Sigmoid colon (tissue), 7 donors: ENCODE measurements at places on chromosomes 5 and 9. TPM values are rescaled to one million over a fixed set of nuclear protein-coding genes. Genes with fewer than 3 reads are reported as not detected.

Gene ORM2
- polyA plus RNA-seq, result not detected

Gene NEUROG1
- polyA plus RNA-seq, result not detected

Gene RANBP3L
- 0.28 TPM for polyA plus RNA-seq

Gene IFNE
- not detected for polyA plus RNA-seq

Gene GZMA
- polyA plus RNA-seq, result 15.0 TPM

Gene LRRC19
- 25.9 TPM for polyA plus RNA-seq

Gene PALM2AKAP2
- polyA plus RNA-seq, result not detected

Gene TTF1
- 6.6 TPM for polyA plus RNA-seq

DNA sequence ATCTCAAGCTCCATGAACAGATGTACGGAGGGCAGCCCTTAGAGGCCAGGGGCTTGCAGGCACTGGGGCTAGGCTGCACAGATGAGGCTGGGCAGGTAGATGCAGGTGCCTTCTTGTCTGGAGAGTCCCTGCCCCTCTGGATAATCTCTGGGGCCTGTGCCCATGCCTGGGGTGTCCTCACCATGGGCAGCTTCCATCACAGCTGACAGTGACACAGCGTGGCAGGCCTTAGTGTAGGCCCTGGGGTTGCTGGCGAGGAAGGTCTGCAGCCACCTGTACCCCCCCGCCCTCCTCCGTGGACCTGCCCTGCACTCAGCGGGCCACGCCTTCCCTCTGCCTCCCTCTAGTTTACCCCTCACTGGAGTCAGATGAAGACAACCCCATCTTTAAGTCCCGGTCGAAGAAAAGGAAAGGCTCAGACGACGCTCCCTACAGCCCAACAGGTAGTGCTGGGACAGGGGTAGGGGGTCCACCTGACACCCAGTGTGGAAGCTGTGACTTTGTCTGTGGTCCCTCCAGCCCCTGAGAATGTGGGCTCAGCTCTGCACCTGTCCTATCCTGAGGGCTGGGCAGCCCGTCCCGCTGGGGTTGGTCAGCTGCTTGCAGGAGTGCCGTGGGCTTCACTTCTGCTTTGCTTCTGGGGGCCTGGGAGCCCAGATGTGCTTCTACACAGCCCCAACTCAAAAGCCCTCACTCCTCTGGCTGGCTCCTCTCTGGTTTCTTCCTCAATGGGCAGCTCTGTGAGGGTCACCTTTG, 98.4 kb downstream of the PHF2 start:
- peaks cover 14% of the 10 kb centered on the region for H3K36me3 ChIP-seq
- no peaks in the 10 kb centered on the region for H3K27me3 ChIP-seq
- H3K4me3 ChIP-seq, result no peak overlapping the region
- H3K27ac ChIP-seq, result no peak overlapping the region

DNA sequence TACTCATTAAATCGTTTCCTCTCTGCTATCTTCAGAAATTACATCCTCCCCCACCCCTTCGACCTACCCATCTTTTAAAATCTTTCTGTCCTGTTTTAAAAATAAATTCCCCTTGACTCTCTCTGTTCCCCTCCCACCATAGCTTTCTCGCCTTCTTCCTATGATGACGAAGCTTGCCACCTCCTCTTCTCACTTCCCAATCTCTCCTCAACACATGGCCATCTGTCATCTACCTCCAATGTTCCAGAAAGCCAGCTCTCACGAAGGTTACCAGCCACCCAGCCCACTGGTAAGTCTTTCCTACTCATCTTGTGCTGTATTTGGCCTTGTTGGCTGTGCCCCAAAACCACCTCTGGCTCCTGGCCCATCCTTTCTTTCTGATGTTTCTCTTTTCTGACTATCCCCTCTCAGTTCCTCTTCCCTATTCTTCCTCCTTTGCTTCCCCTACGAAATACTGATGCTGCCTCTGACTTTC, 346.3 kb downstream of the ENC1 start:
- H3K27me3 ChIP-seq, result no peaks in the 10 kb centered on the region
- no peaks in the 10 kb centered on the region for H3K36me3 ChIP-seq
- H3K27ac ChIP-seq, result no peak overlapping the region
- no peak for DNase-seq
- peaks cover 38% of the 10 kb centered on the region for H3K4me1 ChIP-seq
- no peak overlapping the region for H3K4me3 ChIP-seq

GRCh38 chr9:79164406-79164805, 407.4 kb upstream of the TLE4 start:
- H3K36me3 ChIP-seq, result no peaks in the 10 kb centered on the region
- H3K4me3 ChIP-seq, result no peak overlapping the region
- no peak for DNase-seq
- no peaks in the 10 kb centered on the region for H3K27me3 ChIP-seq

DNA sequence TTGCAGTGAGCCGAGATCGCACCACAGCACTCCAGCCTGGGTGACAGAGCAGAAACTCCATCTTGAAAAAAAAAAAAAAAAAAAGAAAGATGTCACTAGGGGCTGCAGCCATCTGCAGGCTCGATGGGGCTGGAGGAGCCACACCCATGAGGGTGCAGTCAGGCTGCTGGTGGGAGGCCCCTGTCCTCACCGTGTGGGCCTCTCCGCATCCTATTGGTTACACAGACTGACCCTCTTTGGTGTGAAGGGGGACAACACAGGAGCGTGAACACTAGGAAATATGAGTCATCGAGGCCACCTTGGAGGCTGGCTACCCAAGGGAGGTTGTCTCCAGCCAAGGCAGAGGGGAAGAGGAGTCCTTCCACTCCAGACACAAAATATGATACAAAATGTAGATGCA, 14.0 kb upstream of the FAM193B start:
- no peak for DNase-seq
- H3K4me1 ChIP-seq, result no peaks in the 10 kb centered on the region
- no peaks in the 10 kb centered on the region for H3K36me3 ChIP-seq
- no peak overlapping the region for H3K4me3 ChIP-seq
- no peaks in the 10 kb centered on the region for H3K27me3 ChIP-seq
- H3K27ac ChIP-seq, result no peak overlapping the region

DNA sequence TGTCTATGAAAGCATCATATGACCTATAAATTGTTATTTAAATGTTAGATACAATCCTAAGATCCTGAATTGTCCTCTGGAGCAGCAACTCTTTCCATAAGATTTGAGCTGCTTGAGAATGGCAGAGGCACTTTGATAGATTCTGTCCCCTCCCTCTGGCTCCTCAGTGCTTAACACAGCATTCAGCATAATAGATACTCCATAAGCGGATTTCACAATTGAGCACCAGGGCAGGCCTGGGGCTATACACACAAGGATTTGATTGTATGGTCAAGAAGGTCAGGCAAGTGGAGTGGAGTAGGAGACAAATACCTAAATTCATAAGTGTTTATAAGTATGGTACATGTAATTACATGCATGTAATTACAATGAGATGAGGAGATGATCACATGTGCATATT, 96.3 kb downstream of the FOXD1 start:
- no peak for DNase-seq
- H3K27ac ChIP-seq, result no peak overlapping the region
- no peaks in the 10 kb centered on the region for H3K36me3 ChIP-seq
- H3K27me3 ChIP-seq, result no peaks in the 10 kb centered on the region
- H3K4me1 ChIP-seq, result no peaks in the 10 kb centered on the region
- no peak overlapping the region for H3K4me3 ChIP-seq

- H3K4me1 ChIP-seq, result no peaks in the 10 kb centered on the region
- DNase-seq, result no peak
- no peak overlapping the region for H3K4me3 ChIP-seq
Measured at GRCh38 chr9:24900179-24900578, 354.5 kb upstream of the IZUMO3 start.

DNA sequence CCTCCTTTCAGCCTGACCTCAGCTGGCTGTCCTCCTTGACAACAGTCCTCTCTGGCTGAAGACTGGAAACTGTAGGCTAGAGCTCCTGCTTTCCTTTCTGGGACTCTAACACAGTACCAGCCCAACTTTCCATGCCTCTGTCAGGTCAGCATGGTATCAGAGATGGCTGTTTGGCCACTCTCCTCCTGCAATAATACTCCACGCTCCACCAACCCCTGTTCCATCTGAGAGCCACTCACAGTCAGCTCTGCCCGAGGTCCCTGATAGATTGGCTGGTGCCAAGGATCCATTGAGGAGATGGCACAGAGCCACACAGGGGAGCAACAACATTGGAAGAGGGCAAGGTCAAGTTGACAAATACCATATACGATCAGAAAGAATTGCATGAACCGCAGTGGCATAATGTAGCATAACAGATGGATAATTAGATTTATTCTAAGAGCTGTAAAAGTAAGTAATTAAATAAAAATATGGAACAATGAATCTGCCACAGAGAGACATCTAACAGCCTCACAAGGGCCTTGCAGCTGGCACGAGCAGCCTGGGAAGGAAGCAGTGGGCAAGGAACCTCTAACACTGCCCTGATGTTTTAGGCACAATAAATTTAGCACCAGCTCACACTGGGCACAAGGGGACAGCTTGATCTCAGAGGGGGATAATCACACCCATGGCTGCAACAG, 94.3 kb upstream of the LRRTM2 start:
- no peak for DNase-seq
- H3K36me3 ChIP-seq, result no peaks in the 10 kb centered on the region
- no peak overlapping the region for H3K4me3 ChIP-seq
- H3K27me3 ChIP-seq, result no peaks in the 10 kb centered on the region

DNA sequence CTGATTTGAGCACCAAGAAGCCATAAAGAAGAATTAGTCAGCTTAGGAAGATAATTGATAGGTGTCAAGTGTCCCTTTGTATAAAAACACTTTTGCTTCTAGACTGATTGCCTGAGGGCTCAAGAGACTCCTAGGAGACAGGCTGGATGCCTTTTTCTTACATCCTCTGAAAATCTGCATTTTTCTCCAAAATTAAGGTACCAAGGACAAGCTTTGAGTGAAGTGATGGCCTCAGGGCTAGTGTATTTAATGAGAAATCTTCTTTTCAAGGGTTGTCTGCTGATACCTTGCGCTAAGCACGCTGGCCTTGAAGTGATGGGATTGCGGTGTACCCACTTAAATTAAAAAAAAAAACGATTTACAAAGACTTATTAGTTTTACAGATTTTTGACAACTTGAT, 304.0 kb downstream of the TLR4 start:
- H3K27ac ChIP-seq, result no peak overlapping the region
- DNase-seq, result no peak
- H3K4me3 ChIP-seq, result no peak overlapping the region

GRCh38 chr5:56294354-56294753, 61.2 kb upstream of the ANKRD55 start:
- no peak overlapping the region for H3K4me3 ChIP-seq
- DNase-seq, result no peak
- no peaks in the 10 kb centered on the region for H3K36me3 ChIP-seq
- H3K27me3 ChIP-seq, result no peaks in the 10 kb centered on the region
- no peaks in the 10 kb centered on the region for H3K4me1 ChIP-seq
- H3K27ac ChIP-seq, result no peak overlapping the region

DNA sequence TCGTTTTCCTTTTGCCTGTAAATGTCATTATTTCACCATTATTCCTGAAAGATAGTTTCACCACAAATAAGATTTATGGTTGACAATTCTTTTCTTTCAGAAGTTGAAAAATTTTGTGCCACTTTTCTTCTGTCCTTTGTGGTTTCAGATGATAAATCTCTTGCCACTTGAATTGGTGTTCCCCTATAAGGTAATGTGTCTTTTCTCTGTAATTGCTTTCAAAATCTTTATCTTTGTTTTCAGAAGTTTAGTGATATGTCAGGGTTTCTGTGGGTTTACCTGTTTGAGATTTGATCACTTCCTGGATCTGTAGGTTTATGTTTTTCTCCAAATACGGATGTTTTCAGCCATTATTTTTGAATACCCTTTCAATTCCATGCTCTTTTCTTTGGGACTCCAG, 14.6 kb downstream of the RASA1 start:
- no peak overlapping the region for H3K4me3 ChIP-seq
- H3K4me1 ChIP-seq, result no peaks in the 10 kb centered on the region
- no peaks in the 10 kb centered on the region for H3K27me3 ChIP-seq
- H3K36me3 ChIP-seq, result no peaks in the 10 kb centered on the region
- H3K27ac ChIP-seq, result no peak overlapping the region

GRCh38 chr5:57004800-57005199, 52.9 kb upstream of the MIER3 start:
- no peak overlapping the region for H3K27ac ChIP-seq
- no peak overlapping the region for H3K4me3 ChIP-seq
- H3K4me1 ChIP-seq, result no peaks in the 10 kb centered on the region
- H3K36me3 ChIP-seq, result no peaks in the 10 kb centered on the region

DNA sequence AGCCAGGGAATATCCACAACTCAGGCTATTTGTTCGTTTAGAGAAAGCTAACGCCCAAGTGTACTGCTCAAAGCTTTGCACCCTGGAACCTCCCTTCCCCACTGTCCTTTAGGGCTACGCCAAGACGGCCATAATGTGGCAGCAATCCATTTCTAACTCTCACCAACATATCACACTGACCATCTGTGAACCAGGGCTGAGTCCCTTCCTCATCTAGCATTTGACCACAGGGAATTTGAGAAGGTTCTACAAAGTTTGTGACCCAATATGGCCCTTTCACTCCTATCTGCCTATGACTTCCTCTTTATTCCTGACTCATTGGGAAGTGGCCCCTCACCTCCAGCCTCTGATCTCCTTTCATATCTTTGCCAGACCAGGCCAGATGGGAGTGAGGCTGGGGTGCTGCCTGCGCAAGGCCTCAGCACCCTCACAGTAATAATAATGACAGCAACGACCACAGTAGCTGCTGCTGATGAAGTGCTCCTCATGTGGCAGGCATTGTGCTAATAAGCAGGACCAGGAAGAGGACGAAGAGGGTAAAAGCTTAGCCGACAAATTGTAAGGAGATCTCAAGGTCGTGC, 9.3 kb upstream of the ARAP3 start:
- H3K27me3 ChIP-seq, result peaks cover 7% of the 10 kb centered on the region
- no peaks in the 10 kb centered on the region for H3K4me1 ChIP-seq
- H3K36me3 ChIP-seq, result no peaks in the 10 kb centered on the region
- no peak overlapping the region for H3K27ac ChIP-seq

GRCh38 chr5:132386644-132387286, 17.3 kb downstream of the SLC22A5 start:
- peaks cover 11% of the 10 kb centered on the region for H3K36me3 ChIP-seq
- peaks cover 61% of the 10 kb centered on the region for H3K4me1 ChIP-seq
- no peaks in the 10 kb centered on the region for H3K27me3 ChIP-seq

DNA sequence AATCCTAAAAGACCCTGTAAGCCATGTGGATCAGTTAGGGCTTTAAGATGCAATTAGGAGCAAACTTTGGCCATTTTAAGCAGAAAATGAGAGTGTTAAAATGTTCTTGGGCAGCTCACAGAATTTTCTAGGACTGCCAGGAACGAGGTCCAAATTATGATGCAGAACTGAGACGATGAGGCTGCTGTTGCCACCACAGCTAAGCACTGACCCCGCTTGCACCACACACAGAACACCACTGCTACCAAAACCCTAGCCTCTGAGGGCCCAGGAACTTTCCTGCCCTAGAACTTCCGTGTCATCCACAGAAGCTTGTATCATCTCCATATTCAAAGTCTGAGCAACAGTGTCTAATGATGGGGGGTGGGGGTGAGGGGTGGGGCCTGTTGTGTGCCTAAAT, 41.0 kb upstream of the PCSK1 start:
- H3K27ac ChIP-seq, result no peak overlapping the region
- no peak overlapping the region for H3K4me3 ChIP-seq
- no peak for DNase-seq
- H3K27me3 ChIP-seq, result no peaks in the 10 kb centered on the region

DNA sequence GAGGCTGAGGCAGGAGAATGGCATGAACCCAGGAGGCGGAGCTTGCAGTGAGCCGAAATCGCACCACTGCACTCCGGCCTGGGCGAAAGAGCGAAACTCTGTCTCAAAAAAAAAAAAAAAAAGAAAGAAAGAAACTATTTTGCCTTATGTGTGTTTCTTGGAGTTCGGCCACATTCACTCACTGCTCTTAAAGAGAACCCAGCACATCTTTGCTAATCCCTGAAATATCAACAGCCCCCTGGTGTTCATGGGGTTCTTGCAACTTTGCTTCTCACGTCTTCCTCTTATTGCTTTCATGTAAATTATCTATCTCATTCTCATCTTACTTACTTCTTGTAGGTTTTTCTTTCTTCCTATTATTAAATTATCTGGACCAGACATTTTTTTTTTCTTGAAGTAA, 126.3 kb upstream of the ASTN2 start:
- H3K27me3 ChIP-seq, result no peaks in the 10 kb centered on the region
- H3K36me3 ChIP-seq, result no peaks in the 10 kb centered on the region
- H3K4me1 ChIP-seq, result no peaks in the 10 kb centered on the region
